NCI-H460 (cell line): ENCODE measurements at places on chromosomes 13 and 19. TPM values are rescaled to one million over a fixed set of nuclear protein-coding genes. Genes with fewer than 3 reads are reported as not detected.

DNA sequence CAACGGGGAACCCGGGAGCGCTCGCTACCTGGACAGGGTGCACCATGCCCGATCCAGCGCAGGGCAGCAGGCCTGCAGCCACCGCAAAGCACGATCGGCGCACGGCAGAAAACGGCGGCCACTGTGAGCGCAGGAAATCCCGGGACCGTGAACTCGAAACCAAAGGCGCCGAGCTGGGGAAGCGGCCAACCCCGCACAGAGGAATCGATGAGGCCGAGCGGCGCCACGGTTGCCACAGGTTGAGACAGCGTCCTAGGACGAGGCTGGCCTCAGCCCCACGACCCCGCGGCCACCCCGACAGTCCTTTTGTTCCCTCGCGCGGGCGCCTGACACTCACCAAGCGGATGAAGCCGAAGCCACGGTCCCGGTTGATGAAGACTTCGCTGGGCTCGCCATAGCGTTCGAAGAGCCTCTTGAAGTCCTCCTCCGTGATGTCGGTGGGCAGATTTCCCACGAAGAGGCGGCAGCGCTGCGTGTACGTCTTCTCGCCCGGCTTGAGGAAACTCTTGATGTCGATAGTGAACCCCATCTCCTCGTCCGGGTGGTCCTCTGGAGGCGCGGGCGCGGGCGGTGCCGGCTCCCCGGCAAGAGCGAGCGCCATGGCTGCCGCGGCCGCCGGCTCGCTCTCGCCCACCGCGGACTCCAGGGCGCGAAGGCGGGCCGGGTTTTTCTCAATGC, 557 bp downstream of the PSPC1 start:
- DNase-seq: peak; percentile 5

Gene PRKACA
- total RNA-seq: 14.4 and 16.5 TPM in 2 replicates

- DNase-seq: no peak
Measured at GRCh38 chr19:27964185-27964584, 1248.8 kb downstream of the UQCRFS1 start.

DNA sequence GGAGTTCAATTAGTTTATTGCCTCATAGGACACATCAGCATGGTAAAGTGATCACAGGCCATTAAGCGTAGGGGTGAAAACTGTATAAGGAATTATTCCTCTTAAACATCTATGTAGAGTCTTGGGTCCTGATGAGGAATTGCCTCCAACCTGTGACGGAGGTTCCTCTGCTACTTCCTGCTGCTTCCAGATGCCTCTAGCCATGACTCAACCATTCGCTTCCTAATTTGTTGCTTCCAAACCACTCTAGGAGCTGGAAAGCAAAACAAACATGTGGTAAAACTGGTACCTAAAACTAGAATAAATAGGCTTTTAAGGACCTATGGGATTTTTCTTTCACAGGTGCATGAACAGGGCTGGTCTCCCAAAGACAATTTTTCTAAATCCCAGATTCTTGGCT, 253.8 kb downstream of the KLF12 start:
- DNase-seq: no peak

Gene TMEM238
- total RNA-seq: 0.97 and 2.0 TPM in 2 replicates

DNA sequence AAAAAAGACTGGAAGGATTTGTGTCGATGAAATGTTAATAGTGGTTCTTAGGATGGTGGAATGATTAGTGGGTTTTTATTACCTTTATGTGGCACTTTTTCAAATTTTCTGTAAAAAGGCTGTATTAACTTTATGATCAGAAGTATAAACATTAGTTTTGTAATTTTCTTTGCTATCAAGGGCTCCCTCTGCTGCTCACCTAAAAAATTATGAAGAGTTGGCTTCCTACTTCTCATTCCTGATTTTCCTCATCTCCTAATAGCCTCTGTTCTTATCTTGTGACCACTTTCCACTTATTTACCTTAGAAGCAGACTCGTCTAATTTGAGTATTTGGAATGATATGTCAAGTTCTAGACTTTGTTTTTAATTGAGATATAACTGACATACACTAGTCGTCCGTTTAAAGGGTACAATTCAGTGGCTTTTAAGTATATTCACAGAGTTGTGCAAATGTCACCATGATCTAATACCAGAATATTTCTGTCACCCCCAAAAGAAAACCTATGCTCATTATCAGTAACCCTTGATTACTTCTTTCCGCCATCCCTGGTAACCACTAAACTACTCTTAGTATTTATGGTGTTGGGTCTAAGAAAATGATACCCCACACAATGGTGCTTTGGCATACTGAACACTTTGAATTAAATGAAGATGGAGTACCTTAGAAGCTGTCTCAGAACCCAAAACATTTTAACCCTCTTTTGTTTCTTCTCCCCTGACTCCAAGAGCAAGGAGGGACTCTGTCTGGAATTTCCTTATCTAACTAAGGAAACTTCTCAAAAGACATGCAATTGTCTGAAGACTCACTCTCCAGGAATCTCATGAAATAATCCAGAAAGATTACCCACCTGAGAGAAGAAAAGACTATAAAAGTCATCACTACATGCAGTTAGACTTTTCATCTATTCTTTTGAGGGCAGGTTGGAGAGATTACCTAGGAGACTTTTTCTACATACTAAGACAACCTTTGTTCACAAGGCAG, 311.3 kb downstream of the DLEU7 start:
- DNase-seq: peak; percentile 22

DNA sequence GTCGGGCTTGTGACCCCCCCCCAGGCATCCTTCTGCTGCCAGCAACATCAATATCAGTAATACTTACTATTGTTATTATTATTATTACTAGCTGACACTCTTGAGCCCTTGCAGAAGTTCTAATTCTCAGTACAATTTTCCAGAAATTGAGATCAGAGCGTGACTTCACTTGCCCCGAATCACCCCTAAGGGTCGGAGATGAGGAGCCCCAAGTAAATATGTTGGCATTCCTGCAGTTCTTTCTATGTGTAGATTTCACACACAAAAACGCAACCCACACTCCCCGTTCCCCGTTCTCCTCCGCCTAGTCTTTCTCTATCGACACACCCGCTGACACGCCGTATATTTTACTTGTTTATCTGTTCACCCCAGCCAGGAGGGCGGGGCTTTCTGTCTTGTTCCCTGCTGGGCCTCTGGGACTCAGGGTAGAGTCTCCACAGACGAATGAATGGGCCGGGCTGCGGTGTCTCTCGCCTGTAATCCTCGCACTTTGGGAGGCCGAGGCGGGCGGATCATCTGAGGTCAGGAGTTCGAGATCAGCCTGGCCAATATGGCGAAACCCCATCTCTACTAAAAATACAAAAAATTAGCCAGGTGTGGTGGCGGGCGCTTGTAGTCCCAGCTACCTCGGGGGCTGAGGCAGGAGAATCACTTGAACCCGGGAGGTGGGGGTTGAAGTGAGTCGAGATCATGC, 14.7 kb downstream of the TLE5 start:
- DNase-seq: peak; percentile 49

Gene ZNF615
- total RNA-seq: 7.3 and 7.9 TPM in 2 replicates

Gene ZSCAN4
- not detected in 2 replicates for total RNA-seq

DNA sequence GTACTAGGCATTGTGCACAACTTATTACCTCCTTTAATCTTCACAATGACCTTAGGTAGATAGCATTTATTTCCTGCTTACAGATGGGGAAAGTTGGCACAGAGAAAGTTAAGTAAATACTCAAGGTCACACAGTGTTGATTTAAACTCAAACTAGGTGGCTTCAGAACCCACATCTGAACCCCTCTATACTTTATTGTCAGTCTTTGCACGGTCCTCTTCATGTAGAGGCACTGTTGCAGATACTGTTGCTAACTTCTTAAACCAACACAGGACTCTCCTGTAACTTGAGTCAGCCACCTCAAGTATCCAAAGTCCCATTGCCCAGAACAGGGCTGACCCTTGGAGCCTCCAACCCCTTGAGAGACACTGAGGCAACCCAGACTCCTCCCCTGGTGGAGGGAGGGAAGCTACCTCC, 48.8 kb downstream of the FRY start:
- no peak for DNase-seq

Gene KLK13
- not detected in 2 replicates for total RNA-seq

DNA sequence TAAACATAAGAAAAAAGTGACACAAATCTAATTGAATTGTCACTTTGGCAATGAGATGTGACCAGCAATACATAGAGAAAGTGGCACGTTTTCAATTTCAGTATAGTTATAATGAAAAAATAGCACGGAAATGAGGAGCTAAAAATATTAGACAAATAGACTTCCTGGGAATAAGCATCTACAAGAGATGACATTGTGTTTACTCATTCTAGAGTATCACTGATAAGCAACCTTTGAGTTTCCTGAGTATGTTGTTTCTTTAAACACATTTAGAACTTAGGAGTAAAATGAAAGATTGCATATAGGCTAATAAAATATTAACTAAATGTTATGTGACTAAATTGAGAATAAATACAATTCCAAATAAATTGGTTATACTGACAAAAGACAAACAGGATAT, 207.1 kb upstream of the SLITRK6 start:
- no peak for DNase-seq
